ENCODE measurements at places on chromosomes 3 and 15.

- no peak for DNase-seq
Measured at GRCh38 chr3:108145578-108145977, 54.7 kb upstream of the CD47 start.

- no peak for DNase-seq
Measured at GRCh38 chr3:158057666-158058065, 48.6 kb downstream of the SHOX2 start.

GRCh38 chr15:23074684-23075083, 35.3 kb upstream of the TUBGCP5 start:
- DNase-seq = no peak

- DNase-seq = no peak
Measured at GRCh38 chr15:88543065-88543776, 3.3 kb downstream of the DET1 start.

GRCh38 chr3:123489400-123490004, 40.6 kb upstream of the ADCY5 start:
- peak; percentile 36 for DNase-seq

GRCh38 chr15:26571346-26571745, 201.5 kb downstream of the GABRB3 start:
- no peak for DNase-seq

- peak; percentile 31 for DNase-seq
Measured at GRCh38 chr3:143847787-143848631, at the start of gene SLC9A9. SLC9A9 (minus strand) TSS chr3:143848468; CDS start chr3:143848322, 146 bp downstream.

- DNase-seq = no peak
Measured at GRCh38 chr3:162398554-162398953, 901.9 kb downstream of the OTOL1 start.

DNA sequence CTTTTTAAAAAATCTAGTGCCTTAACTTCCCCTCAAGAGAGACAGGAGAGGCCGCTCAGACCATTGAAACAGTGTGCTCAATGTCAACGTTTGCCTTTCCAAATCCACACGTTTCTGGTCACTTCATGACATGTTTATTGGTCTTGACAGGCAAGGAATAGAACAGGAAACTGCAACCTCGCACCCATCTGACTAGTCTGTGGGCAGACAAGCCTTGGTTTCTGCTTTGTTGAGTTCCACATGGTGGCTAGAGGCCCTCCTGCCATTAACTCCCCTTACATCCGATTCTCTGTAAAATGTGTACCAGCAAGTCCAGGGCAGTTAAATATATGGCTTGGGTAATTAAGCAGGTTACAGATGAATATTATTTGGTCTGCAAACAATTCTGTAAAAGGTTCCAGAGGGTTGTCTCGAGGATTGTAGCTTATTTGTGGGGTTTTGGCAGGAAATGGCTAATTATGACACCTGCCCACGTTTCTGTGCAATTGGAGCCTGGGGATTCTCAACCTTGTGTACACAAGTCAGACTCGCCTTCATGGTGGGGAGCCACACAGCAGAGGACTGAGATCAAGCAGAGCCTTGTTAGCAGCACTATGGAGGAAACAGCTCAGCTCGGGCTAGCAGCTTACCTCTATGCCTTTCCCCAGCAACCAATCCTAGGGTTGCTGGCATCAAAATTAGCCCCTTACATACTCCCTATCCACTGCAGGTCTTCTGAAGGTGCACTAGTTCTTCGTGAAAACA, 317.5 kb upstream of the IGF1R start:
- DNase-seq = no peak

DNA sequence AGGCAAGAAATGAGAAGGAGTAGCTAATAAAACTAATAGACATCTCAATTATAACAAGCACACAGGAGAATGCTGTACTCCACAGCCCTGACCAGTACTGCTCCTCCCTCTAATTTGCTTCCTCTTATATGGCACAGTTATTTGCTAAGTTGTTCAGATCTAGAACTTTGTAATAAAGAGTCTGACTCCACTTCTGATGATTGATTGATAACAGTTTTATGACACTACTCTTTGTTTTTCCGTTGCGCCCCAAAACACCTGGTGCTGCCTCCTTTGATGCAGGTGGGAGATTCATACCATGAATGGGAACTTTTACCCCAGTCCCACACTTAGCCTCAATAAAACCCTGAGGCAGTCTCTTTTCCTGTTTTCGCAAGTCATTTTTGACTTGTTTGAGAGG, 777.7 kb downstream of the GBE1 start:
- DNase-seq = no peak

DNA sequence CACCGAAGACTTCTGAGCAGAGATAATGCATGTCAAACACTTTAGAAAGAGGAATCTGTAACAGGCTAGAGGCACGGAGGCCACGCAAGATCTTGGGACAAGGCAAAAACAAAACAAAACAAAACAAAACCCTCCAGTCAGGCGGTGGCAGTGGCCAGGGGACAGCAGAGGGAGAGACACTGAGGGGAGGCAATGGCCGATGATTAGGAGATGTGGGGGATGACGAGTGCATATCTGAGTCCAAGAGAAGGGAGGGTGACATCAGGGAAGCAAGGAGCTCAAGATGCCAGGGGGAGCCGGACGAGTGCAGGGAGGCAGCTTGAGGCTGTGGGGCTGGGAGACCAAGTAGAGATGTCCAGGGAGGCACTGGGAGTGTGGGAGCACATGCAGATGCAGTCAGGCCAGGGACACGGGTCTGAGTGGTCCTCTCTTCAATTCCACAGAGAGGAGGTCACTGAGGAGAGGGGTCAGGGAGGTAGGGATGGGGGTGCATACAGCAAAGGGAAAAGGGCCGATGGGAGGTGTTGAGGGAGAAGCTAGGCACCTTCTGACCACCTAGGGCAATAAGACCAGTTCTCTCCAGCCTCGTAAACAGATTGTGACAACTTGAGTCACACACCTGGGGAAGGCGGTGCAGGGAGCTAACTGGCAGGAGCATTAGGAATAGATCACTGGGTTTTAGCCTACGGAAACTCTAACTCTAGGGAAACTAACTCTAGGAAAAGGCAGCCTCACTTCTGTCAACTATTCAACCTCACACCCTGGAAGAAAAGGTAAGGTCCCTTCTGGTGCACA, 29.6 kb downstream of the SLCO2A1 start:
- no peak for DNase-seq

GRCh38 chr3:5638550-5638949, 451.0 kb downstream of the EDEM1 start:
- DNase-seq = no peak

- DNase-seq = no peak
Measured at GRCh38 chr3:46110701-46111493, 83.6 kb upstream of the XCR1 start.

- no peak for DNase-seq
Measured at GRCh38 chr15:63481105-63481810, 23.1 kb upstream of the USP3 start.

GRCh38 chr15:40958723-40959122, 5.5 kb downstream of the CHAC1 start:
- no peak for DNase-seq

DNA sequence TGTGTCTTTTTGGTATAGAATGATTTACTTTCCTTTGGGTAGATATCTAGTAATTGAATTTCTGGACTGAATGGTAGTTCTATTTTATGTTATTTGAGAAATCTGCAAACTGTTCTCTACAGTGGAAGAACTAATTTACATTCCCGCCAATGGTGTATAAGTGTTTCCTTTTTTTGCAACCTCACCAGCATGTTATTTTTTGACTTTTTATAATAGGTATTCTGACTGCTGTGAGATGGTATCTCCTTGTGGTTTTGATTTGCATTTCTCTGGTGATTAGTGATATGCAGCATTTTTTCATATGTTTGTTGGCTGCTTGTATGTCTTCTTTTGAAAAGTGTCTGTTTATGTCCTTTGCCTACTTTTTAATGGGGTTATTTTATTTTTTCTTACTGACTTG, 607.2 kb downstream of the OTOL1 start:
- DNase-seq = no peak

GRCh38 chr3:184145111-184145524, 10.0 kb downstream of the EIF2B5 start:
- DNase-seq = no peak

- peak; percentile 32 for DNase-seq
Measured at GRCh38 chr3:38960953-38961622, 90.7 kb downstream of the SCN11A start.

- no peak for DNase-seq
Measured at GRCh38 chr3:116473602-116474001, 28.3 kb upstream of the LSAMP start.

DNA sequence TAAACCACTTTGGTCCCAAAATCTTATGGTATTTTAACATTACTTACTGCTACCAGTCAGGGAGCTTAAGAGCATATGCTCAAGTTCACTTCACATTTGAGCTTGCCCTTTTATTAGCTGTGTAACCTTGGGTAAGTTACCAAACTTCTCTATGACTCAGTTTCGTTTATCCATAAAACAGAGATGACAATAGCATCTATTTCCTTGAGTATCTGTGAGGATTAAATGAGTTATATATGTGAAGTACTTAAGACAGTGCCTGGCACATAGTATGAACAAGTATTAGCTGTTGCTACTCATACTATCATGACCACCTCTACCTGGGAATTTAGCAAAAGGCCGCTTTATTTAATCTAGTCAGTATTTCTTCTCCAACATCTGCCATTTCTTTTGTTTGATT, 5.9 kb downstream of the ATOSA start:
- no peak for DNase-seq

- DNase-seq = no peak
Measured at GRCh38 chr15:55820043-55820442, 77.1 kb upstream of the PRTG start.

DNA sequence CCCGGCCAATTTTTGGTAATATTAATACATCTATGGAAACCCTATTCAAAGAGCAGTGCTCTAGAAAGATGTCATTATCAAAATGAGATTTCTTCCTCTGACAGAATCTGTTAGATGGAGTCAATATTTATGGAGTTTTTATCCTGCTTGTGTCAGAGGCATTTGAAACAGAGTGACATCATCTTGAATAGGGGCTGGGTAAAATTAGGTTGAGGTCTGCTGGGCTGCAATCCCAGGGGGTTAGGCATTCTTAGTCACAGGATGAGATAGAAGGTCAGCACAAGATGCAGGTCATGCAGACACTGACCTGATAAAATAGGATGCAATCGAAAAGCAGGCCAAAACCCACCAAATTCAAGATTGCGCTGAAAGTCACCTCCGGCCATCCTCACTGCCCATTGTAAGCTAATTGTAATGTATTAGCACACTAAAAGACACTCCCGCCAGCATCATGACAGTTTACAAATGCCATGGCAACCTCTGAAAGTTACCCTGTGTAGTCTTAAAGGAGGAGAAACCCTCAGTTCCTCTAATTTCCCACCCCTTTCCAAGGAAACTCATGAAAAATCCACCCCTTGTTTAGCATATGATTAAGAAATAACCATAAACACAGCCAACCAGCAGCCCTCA, 27.3 kb upstream of the CCDC50 start:
- DNase-seq = no peak

DNA sequence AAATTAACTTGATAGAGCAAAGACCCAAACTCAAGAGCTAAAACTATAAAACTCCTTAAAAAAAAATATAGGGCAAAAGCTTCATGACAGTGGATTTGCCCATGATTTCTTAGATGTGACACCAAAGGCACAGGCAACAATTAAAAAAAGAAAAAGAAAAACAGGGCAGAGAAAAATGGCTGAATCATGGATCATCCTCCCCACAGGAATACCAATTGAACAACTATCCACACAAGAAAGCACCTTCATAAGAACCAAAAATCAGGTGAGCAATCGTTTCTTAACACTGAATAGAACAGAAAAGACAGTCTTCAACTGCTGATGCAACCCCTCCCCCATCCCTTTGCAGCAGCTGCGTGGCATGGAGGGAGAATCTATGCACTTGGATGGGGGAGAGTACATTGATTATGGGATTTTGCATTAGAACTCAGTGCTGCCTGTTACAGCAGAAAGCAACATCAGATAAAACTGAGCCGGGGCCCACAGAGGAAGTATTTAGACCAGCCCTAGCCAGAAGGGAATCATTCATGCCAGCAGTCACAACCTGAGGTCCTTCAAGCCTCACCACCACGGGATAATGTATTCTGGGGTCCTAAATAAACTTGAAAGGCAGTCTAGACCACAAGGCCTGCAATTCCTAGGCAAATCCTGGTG, 15.7 kb downstream of the C3orf33 start:
- DNase-seq = no peak

GRCh38 chr15:51390966-51391422, 49.5 kb downstream of the GLDN start:
- DNase-seq = no peak

- peak; percentile 50 for DNase-seq
Measured at GRCh38 chr15:51335538-51336410, 2.6 kb downstream of the CYP19A1 start.

DNA sequence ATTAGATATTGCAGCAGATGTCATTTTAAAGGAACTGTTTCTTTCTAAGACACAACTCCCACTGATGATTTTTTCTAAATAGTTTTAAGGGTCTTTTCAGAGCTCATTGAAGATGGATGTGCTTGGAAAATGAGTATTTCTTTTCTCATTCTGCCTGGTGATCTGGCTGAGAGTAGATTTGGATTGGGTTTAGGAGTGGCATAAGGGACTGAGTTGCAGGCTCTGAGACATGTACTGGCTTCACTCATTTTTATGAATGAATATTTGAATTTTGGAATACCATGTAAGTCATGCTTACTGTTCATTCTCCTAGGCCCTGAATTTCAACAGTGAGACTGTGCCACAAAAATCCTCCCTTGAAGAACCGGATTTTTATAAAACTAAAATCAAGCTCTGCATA, 6.5 kb downstream of the IL12A start:
- DNase-seq = no peak

DNA sequence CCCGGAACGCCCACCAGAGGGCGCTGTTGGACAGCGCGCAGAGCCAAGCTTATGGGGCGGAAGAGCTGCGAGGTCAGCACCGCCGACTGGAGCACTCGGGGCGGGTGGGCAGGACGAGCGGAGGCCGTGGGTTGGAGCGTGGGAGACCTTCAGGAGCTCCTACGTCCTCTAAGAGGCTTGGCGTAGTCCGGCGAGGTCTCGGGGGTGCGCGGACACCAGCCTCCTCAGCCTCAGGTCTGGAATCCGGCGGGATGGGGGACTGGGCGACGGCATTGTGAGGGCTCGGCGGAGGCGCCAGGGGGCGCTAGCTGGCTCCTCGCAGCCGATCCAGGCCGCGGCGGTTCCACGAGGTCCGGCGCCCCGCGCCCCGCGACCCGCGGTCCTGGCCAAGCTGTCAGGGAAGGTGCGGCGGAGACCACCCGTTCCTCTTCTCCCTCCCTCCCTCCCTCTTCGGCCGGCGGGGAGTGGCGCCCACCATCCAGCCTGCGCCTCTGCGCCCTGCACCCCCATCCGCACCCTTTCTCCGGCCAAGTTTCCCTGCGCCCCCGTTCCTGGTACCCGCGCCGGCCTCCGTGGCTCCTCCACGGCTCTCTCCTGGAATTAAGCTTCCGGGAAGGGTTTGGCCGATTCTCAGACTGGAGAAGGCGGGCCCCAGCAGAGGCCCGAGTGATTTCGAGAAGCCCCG, 24.3 kb upstream of the POLG start:
- peak; percentile 95 for DNase-seq

GRCh38 chr3:56357266-56357665, 111.0 kb downstream of the ERC2 start:
- no peak for DNase-seq

- no peak for DNase-seq
Measured at GRCh38 chr3:64011685-64012084, 11.6 kb downstream of the PSMD6 start.
